Suppressor macrophage treated with lipopolysaccharide for 4 hours (primary cell): ENCODE measurements at places on chromosomes 5 and 9.
A peak's percentile ranks its signal among the peaks of the same experiment; 100 is the strongest.

- DNase-seq, result peak; percentile 90
Observed at GRCh38 chr9:127555840-127556820, 55.9 kb upstream of the STXBP1 start.

DNA sequence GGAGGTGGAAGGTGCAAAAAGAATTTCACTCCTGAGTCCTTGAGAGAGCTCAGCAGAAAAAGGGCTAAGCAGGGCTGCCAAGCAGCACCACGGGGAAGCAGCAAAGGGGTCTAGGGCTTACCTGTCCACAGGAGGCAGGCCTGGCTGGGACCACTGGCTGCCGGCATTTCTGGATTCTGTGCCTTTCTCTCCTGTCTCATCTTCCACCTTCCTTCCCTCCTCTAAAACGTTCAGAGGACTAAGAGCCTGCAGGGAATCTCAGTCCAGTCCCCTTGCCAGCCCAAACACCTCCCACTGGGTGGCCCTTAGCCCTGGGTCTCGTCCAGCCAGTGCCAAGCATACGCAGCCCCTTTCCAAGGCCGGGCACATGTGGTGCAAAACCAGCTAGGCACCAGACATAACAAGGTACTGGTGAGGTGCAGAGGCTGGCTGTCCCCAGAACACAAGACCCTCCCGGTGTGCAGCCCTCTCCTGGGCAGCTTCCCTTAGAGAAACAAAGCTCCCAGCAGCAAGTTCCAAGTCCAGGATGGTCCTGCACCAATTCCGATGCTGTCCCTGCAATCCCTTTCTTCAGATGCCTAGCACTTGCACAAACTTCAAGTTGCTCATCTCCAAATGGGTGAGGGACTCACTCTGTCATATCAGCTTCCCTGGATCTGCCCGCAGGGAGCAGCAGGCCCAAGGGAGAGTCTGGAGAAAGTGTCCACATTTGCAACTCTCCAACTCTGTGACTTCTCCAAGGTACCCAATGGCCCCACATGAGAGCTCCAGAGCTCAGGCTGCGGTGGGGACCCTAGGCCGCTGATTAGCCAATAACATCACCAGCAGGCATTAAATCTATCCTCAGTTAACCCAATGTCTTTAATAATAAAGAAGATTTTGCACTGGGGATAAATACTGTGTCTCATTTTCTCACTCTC, 126.3 kb downstream of the C5orf15 start:
- no peak for DNase-seq

- DNase-seq, result peak; percentile 49
Observed at GRCh38 chr5:154756009-154756867, 1.1 kb downstream of the LARP1 start.

DNA sequence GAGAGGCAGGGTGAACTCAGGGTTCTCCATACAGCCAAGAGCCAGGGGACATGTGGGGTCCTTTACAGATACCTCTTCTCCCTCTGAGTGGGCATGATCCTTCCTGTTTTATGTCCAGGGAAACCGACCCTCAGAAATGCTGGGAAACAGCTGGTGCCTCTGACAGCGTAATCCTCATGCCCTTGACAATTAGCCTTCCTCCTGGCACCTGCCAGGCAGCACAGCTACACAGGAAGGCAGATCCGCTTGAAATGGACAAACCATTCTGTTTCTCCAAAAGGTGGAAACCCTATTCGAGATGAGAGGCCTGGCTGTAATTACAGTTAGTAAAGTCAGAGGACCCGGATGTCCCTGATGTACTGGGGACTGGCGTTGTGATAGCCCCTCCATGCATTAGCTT, 7.2 kb downstream of the ERGIC1 start:
- no peak for DNase-seq

DNA sequence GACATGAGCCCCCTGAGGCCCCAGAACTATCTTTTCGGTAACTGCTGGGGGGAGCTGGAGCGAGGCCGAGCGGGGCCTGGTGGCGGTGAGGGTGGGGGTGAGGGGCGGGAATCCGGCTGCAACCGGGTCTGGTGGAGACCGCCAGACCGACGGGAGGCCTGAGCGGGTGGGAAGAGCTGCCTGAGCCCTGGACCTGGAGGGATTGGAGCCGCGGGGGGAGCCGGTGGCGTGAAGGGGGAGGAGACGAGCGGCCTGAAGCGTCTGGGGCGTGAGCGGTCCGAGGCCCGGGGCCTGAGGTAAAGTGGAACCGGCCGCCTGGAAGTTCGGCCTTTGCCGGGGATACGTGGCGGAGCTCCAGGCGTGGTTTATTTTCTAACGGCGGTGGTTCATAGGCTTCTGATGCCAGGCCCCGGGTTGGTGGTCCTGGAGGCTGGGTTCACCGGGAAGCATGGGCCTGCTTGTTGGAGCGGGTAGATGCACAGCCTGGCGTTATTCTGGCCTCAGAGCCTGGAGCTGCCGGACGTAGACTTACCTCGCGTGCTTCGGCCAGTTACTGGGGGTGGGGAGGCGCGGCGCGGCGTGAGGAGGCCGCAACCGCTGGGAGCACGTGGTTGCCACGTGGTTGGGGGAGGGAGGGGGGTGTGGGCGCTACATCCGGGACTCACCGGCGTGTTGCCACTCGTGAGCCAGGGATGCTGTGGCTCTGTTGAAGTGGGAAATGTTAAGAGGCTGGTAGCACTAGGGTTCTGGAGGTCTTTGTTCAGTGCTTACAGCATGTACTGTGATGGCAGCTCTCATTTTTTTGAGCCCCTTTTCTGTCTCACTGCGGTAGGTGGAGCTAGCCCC, 544 bp downstream of the NPM1 start:
- DNase-seq, result peak; percentile 73

- DNase-seq, result no peak
Observed at GRCh38 chr5:178431063-178431781, 159.0 kb downstream of the COL23A1 start.

- no peak for DNase-seq
Observed at GRCh38 chr5:80453366-80453765, 34.5 kb upstream of the FAM151B start.

DNA sequence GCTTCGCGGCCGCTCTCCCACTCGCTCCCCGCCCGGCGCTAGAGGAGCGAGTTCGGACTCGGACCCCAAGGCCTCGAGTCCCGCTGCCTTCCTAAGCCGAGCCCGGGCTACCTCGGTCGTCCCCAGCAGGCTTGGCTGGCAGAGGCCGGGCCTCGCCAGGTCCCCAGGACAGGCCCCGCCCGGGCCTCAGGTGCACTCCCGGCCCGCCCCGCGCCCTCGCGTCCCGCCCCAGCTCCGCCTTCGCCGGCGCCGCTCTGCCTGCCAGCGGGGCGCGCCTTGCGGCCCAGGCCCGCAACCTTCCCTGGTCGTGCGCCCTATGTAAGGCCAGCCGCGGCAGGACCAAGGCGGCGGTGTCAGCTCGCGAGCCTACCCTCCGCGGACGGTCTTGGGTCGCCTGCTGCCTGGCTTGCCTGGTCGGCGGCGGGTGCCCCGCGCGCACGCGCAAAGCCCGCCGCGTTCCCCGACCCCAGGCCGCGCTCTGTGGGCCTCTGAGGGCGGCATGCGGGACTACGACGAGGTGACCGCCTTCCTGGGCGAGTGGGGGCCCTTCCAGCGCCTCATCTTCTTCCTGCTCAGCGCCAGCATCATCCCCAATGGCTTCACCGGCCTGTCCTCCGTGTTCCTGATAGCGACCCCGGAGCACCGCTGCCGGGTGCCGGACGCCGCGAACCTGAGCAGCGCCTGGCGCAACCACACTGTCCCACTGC, at the start of gene SLC22A5:
Gene SLC22A5, plus strand, starts transcription at position 237 of the 707 bp plus-strand sequence. Its CDS starts 263 bp downstream, at position 500.
- DNase-seq, result peak; percentile 67

- DNase-seq, result no peak
Observed at GRCh38 chr5:109558364-109558763, 131.4 kb upstream of the MAN2A1 start.

- DNase-seq, result no peak
Observed at GRCh38 chr9:35948451-35948850, 9.5 kb downstream of the OR2S2 start.

DNA sequence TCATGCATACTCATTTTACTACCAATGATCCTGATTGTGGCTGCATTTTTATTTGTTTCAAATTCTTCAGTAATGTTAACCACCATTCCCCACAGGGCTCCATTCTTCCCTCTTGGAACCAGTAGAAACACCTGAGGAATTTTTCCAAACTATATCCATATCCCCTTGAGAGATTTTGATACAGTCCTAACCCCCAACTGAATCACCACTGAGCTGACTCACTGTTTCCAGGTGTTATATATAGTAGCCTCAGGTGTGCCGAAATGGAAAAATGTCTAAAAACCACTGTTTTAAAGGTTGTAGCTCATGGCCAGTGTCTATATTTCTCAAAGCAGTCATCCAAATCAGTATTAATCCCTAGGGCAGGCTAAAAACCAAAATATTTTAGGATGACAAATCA, 85.2 kb downstream of the MRPS27 start:
- DNase-seq, result no peak

DNA sequence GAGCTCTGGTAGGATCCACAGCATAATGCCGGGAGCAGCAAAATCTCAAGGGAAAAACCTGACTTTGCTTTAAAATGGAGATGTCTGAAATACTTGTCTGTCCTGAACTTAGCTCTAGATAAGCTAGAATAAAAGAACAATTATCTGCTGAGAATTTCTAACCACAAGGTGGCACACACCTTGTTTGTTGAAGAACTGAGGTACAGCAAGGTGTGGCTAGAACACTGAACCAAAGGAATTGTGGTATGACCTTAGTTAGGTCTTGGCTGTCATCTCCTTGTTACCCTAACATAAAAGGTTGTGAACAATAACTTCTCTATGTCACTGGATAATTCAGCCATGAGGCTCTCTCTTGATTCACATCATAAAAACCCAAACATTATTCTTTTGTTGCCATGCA, 72.3 kb upstream of the ANXA1 start:
- no peak for DNase-seq

- no peak for DNase-seq
Observed at GRCh38 chr5:118353970-118354369, 634.4 kb downstream of the DTWD2 start.

DNA sequence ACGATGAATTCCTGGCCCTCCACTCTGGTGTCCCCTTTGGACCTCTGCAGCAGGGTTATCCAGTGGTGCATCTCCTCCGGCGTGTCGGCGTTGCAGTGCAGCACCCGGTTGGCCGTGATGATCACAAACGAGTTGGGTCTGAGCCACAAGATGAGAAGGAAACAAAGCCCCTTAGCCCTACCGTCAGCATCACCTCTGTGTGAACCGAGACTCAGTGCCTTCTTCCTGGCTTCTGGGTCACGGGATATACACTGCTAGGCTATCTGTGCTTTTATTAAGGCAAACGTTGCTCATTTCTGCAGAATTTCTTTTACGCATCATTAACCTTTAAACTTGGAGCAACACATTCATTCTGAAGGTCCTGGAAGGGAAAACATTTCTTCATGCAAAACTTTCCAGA, 65.1 kb upstream of the RETREG1 start:
- DNase-seq, result no peak

GRCh38 chr9:98010445-98010844, 27.3 kb downstream of the ANP32B start:
- no peak for DNase-seq

DNA sequence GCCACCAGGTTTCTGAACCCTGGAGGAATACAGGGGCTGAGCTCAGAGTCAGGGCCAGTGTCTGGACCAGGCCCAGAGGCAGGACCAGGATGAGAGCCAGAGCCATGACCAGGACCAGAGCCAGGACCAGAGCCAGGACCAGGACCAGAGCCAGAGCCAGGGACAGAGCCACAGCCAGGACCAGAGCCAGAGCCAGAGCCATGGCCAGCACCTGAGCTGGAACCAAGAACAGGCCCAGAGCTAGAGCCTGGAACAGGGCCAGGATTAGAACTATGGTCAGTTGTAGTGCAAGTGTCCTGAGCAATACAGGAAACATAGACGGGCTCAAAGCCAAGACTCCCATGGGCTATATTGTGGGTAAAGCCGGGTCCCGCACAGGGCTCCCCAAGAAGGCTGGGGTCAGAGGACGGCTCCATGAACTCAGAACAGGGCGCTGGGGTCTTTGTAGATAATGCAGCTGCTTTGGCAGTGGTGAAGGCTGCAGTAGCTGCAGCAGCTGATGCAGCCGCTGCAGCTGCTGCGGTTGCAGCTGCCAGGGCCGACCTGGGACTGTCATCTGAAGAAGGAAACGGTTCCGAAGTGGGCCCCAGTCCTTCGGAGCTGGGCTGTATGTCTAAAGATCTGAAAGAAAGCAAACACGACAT, 559 bp downstream of the SPAG8 start:
- no peak for DNase-seq

GRCh38 chr9:127753622-127754021, 18.5 kb upstream of the TOR2A start:
- peak; percentile 36 for DNase-seq

DNA sequence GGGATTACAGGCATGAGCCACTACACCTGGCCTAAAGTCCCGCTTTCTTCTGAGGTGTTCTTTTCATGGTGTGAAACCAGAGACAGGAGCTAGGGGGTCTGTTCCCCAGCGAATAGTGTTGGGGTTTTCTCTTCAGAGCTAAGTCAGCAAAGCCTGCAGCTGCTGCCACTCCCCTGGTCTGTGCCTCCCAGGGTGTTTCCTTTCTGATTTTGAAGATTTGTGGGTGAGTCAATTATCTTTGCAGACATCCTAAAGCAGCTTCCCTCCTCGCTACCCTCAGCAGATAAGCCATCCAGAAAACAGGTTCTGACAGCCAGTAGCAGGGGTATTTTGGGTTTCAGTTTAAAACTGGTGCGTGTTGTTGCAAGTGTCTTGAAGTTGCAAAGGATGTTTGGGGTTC, 72.0 kb upstream of the IQGAP2 start:
- DNase-seq, result no peak

DNA sequence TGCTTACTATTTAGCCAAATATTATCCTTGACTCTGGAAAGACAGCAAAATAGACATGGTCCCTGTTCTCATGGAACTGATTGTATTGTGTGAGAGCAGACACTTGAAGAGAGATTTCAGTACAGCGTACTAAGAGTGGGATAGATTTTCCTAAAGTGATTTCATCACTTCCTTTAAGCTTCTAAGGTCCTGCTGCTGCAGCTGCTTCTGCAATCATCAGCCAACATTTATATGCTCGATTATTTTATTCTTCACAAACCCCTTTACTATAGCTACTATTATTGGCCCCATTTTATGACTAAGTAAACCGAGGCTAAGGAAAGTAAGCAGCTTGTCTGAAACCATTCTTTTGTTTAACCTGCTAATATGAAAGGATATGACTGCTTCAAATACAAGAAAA, 137.7 kb downstream of the SPATA31D1 start:
- DNase-seq, result no peak

GRCh38 chr5:121988488-121988887, 26.7 kb downstream of the SRFBP1 start:
- DNase-seq, result no peak

DNA sequence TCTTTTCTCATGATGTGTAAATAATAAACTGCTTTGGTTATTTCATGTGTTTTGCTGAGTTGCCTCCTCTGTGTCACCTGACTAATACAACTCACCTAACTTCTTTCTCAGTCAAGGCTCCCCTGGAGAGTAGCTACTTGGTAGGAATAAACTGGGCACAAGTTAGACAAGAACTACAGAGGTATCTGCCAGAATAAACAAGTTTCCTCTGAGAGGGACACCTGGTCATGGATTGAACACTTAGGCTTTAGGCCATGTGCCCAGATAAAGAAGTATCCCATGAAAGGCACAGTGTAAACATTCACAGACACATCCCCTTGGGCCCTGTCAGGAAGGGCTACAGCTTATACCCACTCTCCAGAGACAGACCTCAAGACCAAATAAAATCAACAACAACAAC, 532.5 kb downstream of the KIF4B start:
- no peak for DNase-seq

- no peak for DNase-seq
Observed at GRCh38 chr5:38347040-38347763, 88.8 kb downstream of the EGFLAM start.

- no peak for DNase-seq
Observed at GRCh38 chr9:133429641-133430161, 7.5 kb downstream of the ADAMTS13 start.
